ENCODE measurements at places on chromosomes 7 and 10.

DNA sequence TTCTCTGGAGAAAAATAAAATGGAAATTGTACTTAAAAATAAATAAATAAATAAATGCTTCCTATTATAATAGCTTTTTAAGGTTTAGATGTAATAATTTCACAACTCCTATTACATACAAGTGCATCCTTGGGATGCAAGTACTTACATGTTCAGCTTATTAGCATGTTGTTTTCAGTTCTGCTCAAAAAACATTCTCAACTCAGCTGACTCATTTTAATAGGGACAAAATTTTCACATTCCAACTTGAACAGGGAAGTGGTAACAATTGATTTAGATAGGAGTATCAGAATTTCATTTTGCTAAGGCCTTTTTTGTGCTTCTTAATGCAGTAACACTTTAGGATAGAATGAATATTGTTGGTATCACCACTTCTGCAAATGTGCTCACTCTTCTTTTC, 16.7 kb upstream of the PAPSS2 start:
- no peak for DNase-seq

DNA sequence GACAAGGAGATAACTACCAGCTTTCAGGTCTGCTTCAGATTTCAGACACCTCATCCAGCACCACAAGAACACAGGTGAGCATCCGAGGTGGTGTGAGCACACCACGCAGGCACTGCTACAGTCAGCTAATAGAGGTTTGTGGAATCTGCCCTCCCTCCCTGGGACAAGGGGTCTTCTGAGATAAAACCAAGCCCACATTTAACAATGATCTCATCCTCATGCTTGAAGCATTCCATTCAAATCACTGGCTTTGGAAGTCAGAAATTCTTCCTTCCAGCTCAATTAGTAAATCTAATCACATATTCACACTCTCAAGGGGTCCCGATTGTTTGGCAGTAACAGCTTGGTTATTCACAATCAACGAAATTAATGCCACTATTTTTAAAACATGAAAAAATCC, 331.4 kb downstream of the ELMO1 start:
- no peak for DNase-seq

DNA sequence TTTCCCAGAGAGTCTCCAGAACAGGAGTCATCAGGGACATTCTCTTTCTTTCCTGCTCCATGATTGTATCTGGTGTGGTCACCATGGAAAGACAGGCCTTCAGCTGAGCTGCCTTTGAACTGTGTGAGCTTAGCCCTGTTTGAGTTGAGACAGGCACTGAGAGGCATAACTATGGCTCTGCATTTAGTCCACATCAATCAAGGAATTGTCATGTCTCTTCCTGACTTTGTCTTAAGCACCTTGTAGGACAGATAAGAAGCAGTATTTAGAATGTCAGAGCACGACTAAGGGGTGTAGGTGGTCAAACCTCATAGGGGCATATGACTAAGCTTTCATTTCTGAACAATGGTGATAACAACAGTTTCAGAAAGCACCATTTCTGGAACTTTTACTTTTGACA, 53.5 kb downstream of the EPDR1 start:
- no peak for DNase-seq

DNA sequence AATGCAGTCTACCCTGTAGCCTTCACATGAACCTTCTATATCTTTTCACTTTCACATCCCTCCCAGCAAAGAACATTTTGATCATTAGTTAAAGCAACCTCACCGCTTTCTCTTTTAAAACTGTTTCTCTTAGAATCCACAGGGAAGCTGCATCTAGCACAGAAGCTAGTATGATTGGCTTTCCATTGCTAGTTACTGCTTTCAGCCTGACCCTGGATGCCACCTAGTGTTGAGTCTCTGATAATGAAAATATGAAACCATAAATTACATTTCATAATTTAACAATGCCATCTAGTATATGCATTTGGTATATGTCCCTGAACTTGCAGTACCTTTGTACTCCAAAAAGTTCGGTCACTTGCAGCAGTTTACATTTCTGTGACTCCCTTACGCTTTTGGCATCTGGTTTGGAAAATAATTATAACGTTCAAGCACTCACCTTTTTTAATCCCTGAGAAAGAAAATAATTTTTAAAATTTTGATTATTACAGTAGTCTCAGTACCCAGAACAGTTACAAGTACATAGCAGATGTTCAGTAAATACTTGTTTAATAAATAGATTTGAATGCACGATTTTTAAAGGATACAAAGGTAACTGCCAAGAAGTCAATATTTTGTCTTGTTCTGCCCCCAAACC, 22.7 kb downstream of the CISD1 start:
- DNase-seq, result peak; percentile 36

- DNase-seq, result no peak
Measured at GRCh38 chr10:49655099-49655498, 24.4 kb upstream of the C10orf53 start.

DNA sequence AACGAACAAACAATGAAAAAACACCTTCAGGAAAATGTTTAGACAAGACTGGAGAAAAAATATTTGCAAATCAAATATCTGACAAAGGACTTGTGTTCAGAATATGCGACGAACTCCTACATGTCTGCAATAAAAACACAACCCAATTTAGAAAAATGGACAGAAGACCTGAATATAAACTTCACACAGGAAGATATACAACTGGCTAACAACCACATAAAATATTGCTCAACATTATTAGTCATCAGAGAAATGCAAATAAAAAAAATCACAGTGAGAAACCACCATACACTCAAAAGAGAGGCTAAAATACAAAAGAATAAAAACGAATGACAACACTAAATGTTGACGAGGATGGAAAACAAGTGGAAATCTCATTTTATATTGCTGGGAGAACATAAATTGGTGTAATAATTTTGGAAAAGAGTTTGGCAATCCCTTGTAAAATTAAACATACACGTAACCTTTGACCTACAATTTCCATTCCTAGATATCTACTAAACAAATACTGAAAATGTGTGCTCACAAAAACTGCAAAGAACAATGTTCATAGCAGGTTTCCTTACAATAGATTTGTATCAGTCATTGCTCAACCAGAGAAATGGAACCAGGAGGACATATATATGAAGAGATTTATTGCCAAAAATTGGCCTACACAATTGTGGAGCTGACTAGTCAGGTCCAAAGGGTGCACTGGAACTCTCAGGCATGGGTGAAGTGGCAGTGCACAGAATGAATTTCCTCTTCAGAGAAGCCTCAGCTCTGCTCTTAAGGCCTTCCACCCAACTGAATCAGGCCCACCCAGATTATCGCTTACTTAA, 82.9 kb upstream of the OGDHL start:
- DNase-seq, result no peak

GRCh38 chr10:31083765-31084184, 52.1 kb upstream of the ZNF438 start:
- DNase-seq, result no peak

GRCh38 chr10:31582365-31583052, 263.5 kb downstream of the ZEB1 start:
- no peak for DNase-seq

- no peak for DNase-seq
Measured at GRCh38 chr7:47179812-47180515, 401.9 kb downstream of the TNS3 start.

DNA sequence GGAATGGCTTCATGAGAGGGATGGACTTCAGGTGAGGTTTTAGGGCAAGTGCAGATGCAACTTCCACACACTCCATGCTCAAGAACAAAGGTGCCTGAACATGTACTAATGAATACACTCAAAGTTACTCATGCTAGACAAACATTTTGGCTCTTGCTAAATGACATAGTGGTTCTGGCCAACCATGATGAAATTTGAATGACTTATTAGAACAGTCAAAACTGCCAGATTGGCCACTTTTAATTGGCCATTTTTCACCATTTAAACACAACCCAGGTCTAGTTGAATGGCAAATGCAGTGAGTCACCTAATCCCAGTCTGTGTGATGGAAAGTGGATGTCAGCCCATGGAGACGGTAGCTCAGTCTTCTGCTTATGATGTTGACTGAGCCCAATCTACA, 4.9 kb upstream of the PTPRN2 start:
- DNase-seq, result no peak

- DNase-seq, result no peak
Measured at GRCh38 chr7:97224316-97224715, 106.8 kb downstream of the SDHAF3 start.

- DNase-seq, result no peak
Measured at GRCh38 chr7:69749994-69750393, 151.7 kb downstream of the AUTS2 start.

- DNase-seq, result no peak
Measured at GRCh38 chr7:134932707-134933370, 53.5 kb upstream of the AGBL3 start.

DNA sequence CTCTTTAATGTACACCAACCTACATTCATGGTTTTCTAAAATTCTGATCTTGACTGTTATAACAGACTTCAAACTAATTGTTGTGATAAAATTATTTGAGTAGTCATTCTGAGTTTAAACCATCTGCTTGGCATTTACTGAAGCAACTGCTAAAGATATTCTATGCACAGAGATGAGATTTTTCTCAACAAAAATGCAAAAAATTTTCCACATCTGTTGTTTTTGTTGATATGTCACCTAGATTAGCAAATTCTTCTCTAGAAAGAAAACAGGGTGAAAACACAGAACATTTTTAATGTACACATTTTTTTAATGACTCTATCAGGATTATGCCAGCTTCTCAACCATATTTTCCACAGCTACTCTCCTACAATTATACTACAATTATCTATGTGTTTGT, 42.7 kb downstream of the ARHGAP12 start:
- no peak for DNase-seq

- DNase-seq, result no peak
Measured at GRCh38 chr10:120612756-120613155, 155.7 kb downstream of the PLPP4 start.

DNA sequence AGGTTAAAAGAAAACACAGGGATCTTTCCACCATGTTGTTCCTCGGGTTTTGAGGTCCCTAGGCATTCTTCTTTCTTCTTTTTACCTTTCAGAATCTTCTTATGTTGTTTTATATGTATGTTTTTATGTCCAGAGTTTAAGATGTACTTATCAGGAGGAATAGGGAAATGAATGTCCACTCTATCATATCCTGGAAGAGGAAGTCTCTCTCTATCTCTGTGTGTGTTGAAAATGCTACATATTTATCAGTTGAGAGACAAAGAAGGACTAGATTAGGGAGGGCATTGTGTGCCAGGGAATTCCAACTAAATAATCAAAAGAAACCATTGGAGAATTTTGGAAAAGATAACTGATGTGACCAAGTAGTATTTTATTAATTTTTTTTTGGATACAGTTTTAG, 200.5 kb upstream of the POT1 start:
- no peak for DNase-seq

DNA sequence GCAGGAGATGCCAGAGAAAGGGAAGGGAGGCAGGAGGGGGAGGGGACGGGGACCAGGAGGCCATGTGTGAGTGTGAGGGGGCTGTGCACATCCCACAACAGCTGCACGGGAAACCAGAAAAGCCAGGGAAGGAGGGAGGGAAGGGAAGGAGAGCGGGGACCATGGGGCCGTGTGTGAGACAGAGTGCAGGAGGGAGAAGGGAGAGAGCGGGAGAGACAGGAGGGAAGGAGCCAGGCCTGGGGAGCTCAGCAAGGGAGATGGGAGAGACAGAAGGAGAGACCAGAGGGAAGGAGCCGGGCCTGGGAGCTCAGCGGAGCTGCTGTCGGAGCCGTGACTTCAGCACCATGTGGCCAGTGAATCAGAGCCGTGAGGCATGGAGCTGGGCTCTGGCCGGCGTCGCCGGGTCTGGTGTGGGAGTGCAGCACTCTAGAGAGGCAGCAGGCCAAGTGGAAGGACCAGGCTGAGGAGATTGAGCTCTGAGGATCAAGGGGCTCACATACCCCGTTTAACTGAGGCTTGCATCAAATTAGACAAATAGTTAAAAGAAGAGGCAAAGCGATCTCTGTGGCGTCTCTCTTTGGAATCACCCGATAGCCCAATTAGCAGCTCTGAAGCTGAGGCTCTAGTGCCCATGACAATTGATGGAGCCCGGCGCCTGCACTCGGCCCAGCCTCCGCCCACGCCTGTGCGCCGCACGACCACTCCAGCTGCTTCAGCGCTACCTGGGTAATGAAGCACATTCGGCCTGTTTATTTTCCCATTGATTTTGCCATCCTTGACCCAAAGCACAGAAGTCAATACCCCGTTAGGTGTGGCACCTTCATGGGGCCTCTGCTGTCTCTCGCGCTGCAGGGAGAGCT, 150.4 kb downstream of the MAD1L1 start:
- DNase-seq, result no peak

- peak; percentile 59 for DNase-seq
Measured at GRCh38 chr10:3782451-3783315, 2.3 kb downstream of the KLF6 start.

- no peak for DNase-seq
Measured at GRCh38 chr7:74612015-74612829, 45.3 kb upstream of the GTF2I start.

DNA sequence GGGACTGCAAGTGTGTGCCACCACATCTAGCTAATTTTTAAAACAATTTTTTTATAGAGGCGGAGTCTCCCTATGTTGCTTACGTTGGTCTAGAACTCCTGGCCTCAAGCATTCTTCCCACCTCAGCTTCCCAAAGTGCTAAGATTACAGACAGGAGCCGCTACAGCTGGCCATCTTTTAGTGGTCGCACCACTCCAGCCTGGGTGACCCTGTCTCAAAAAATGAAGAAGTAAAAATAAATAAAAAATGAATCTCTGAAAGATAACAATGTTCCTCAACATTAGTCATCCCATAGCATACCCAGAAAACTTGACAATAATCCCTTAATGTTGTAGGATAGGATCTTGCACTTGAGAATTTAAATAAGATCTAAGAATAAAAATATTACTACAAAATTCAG, 18.2 kb downstream of the WBP1L start:
- DNase-seq, result no peak

- no peak for DNase-seq
Measured at GRCh38 chr7:98374285-98374680, 26.6 kb downstream of the BAIAP2L1 start.

DNA sequence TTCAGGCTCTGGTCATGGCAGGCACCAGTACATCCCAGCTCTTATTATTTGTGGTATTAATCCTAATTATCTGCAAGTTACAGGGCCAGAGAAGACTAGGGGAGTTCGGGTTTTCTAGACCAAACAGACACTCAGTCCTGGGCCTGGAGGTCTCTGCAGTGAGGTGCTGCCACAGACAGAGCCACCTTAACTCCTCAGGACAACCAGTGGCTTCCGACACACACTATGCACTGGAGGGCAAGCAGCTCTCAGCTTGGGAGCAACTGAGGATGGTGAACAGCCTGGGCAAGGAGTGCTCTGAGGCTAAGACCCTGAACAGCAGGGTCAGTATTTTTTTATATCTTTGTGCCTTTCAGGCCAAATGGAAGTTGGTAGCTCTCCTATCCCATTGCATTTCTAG, 19.0 kb downstream of the ACTA2 start:
- no peak for DNase-seq

DNA sequence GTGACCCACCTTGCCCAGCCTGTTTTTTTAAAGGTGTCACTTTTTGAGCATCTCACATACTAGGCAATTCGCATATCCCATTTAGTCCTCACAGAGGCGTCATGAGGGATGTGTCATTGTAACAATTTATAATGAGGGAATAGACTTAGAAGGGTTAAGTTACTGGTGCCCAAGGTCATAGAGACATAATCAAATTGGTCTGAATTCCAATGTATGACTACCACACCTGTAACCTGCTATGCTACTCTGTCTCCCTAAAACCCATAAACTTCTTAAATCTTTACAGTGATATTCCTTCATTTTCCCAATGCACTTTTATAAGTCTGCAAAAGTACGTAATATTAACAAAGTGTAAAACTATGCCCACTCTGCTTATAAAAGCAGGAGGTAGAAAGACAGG, 7.1 kb downstream of the ZMYND11 start:
- DNase-seq, result no peak

GRCh38 chr10:80133206-80133605, 676 bp downstream of the PLAC9 start:
- no peak for DNase-seq

All from anterior cingulate cortex (tissue), 58 donors.